Uterus (tissue), 4 donors: ENCODE measurements at places on chromosomes 6 and 20. TPM values are rescaled to one million over a fixed set of nuclear protein-coding genes. Genes with fewer than 3 reads are reported as not detected.

DNA sequence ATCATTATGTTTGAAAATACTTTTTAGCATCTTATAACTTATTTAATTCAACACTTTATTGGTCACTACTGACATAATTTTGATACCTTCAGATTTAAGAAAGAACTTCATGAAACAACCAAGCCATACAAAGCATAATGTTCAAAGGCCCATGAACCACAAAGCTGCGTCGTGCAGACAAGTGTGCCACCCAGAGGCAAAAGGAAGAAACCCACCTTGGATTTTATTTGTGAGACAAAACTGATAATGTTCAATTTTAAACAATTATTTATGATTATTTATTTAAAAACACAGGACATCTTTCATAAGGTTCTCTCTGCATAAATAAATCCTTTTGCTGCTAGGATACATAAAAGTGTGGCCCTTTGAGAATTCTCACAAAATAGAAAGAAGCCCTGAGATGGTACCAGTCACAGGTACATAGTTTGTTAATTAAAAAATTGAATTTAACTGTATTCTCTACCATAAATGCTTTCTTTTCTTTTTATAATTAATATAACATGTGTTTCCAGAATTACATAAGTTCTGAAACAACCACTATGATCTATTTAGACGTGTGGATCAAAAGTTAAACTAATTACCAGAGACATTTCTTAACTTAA lies 143.7 kb downstream of the RALGAPA2 start:
- no peak for DNase-seq

The ZNF165 gene
- total RNA-seq: 2.1 TPM

- no peak for DNase-seq
These were observed 26.3 kb downstream of the ADGRG6 start for GRCh38 chr6:142328070-142328469.

The LINC00237 gene
- not detected for total RNA-seq

DNA sequence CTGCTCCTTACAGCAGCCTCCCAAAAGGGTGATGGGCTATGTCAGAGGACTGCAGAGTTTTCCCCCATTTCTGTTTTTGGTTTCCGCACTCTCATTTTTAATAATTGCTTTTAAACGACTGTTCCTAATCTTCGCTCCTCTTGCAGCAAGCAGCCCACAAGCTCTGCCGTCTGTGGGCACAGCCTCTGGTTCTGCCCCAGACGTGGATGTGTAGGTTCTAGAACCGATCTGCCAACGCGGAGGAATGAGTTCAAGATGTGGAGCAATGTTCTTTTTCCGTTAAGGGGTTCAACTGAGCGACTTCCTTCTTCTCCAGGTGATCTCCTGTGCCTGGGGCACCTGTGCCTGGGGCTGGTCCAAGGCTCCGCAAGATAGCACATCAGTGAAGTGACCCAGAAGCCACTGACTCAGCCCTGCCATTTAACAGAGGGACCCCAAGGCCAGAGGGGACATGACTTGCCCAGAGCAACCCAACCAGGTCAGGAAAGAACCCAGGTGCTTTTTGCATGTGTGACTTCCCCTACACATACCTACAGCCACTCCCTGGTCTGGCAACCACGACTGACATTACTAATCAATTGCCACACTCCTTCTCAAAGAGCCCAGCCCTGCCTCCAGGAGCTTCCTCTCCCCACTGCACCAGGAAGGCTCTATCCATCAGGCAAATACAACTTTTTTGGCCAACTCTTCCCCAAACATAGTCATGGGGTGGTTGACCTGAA lies 22.7 kb downstream of the PMEPA1 start:
- DNase-seq: no peak

GRCh38 chr6:26025894-26026832 lies 61.1 kb upstream of the HFE start:
- DNase-seq: peak; percentile 98

DNA sequence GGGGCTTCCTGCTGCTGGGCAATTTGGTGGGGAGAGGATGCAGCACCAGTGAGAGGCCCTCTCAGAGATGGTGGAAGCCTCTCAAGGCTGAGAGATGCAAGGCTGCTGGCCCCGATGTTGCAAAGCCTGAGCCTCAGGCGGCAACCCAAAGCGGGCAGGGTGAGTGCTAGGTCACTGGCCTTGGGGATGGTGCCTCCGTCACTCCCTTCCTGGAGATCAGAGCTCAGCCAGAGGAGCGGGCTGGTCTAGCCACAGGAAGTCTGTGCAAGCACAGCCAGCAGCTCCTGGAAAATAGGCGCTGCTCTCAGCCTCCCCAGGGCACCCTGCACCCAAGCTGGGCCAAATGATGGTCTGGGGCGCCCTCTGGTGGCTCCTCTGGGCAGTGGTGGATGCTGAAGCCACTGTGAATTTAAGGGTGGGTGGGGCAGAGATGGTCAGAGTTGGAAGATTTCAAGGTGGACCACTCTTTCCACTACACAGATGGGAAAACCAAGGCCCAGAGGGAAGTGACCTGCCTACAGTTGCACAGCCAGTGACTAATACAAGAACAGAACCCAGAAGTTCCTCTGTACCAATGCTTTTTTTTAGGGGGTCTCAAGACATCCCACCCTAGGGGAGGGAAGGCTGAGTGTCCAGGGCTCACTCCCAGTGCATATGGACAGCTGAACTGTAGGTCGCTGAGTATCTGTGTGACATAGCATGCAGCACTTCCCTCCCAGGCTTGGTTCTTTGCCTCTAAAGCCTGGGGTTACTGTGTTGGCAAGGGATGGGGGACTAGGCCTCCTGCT lies 20.8 kb downstream of the C20orf203 start:
- peak; percentile 80 for DNase-seq

DNA sequence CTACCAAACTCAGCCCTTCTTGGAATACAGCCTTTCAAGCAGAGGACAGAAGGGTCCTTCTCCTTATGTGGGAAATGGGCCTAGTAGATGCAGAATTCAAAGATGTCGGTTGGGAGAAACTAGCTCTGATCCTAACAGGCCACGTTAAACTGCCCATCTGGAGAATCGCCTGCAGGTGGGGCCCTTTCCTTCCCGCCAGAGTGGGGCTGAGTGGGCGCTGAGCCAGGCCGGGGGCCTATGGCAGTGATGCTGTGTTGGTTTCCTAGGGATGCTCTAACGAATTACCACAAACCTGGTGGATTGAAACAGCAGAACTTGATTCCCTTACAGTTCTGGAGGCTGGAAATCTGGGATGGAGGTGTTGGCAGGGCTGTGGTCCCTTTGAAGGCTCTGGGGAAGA lies 9.1 kb downstream of the MAPK13 start:
- DNase-seq: no peak

GRCh38 chr20:17449031-17449430 lies 82.1 kb downstream of the BFSP1 start:
- DNase-seq: no peak

- no peak for DNase-seq
These were observed 281.2 kb upstream of the JARID2 start for GRCh38 chr6:14964556-14965270.

The PRDM13 gene
- total RNA-seq: not detected

DNA sequence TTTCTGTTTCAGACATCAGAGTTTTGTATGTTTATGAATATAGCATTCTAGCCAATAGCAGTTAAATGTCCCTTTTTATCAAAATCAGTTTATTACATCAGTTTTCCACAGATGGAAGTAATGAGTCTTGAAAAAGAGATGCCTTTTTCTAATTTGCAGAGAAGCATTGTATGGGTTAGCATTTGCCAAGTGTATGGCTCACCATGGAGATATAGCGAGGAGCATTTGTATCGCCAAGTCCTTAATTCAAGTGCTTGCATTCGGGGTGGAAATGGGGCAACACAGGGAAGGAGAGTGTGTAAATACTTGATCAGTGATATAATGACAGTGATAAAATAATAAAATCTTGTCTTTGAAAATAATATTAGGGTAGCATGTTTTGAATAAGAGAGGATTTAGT lies 42.9 kb downstream of the TXLNB start:
- DNase-seq: no peak

DNA sequence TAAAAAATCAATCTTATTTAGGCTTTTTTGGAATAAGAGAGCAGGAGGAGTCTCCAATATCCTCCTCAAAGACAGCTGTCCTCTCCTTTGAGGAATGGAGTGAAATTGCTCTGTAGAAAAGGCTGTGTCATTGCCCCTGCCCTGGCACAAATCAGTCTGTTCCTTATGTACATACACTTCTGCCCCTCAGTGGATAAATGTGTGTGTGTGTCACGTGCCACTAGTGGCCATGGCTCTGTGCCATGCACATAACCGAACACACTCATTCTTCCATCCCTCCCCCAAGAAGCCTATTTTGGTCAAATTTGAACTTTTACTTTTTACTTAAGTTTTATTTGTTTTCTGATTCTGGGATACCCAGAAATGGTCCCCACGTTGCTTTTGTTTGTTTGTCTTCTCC lies 49.2 kb downstream of the ANKS1A start:
- DNase-seq: no peak

The TMEM244 gene
- total RNA-seq: not detected

The CRYBG1 gene
- total RNA-seq: 6.9 TPM

- no peak for DNase-seq
These were observed 11.2 kb upstream of the THBD start for GRCh38 chr20:23060629-23061028.

The CFAP206 gene
- total RNA-seq: not detected

The PLCB1 gene
- 110 TPM for total RNA-seq

GRCh38 chr6:44377484-44377883 lies 10.0 kb upstream of the CDC5L start:
- no peak for DNase-seq

DNA sequence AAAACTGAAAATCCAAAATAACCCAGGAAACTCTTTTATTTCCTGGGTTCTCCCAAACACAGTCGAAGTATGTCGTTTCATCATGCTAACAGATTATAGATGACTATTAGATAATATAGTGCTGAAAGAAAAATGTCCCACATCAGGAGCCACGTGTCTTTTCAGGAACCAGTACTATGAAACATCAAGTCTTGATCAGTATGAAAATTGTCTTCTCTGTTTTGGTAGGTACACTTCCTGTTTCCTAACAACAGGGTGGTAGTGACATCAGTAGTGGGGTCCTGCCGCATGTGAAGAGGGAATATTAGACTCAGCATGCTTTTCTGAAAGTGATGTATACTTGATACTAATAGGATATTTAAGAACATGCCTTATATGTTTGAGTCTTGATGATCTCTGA lies 136.7 kb downstream of the HIVEP1 start:
- DNase-seq: no peak

The TNXB gene
- 217 TPM for total RNA-seq

- DNase-seq: no peak
These were observed 5.4 kb downstream of the UQCC2 start for GRCh38 chr6:33705955-33706725.

- DNase-seq: no peak
These were observed 38.0 kb downstream of the C20orf203 start for GRCh38 chr20:32635764-32636163.

DNA sequence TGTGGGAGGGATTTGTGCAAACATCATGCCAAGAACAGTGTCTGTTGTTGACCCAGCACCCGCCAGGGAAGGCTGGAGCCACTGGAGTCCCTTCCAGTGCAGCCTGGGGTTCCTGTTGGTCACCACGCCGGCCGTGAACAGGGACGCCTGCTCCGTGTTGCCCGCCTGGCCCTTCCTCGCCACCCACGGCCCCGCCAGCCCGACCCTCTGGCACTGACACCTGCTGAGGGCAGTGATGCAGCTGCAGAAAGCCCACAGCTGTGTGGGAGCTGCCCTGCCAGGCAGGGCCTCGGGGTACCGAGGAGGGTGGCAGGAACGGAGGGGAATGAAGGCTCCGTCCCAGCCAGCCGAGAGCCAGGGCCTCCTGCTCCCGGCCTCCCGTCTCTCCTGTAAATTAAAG lies 75.5 kb upstream of the SLCO4A1 start:
- no peak for DNase-seq

- DNase-seq: no peak
These were observed 5.6 kb downstream of the ABHD16A start for GRCh38 chr6:31697555-31697954.

DNA sequence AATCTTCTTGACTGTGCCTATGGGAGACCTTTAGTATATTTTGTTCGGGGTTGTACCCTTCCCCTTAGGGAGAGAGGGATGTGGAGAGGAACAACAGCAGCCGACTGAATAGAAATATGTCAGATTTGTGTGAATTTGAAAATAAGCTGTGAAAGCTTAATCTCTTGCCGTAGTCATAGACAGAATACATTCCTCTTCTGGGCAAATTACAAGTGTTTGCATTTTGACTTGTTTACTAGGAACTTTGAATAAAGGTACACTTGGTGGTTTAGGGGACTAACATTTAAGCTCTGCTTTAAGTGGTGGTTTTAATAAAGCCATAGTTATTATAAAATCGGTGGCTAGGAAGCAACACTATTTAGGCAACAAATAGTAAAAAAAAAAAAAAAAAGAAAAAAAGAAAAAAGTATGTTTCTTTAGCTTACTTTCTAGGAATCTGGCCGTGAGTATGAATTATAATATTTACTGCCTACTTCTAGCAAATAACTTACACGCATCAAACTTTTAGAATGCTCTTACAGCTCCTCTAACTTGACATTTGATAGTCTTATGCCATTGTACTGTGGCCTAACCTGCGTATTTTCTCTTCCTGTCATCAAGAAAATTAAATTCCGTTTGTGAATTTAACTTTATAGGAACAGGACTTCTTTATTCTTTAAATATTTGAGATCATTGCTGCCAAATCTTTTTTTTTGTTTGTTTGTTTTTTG lies 65.1 kb downstream of the ZBTB2 start:
- DNase-seq: no peak

The SAPCD1 gene
- 4.4 TPM for total RNA-seq

The GNAS-AS1 gene
- total RNA-seq: 3.4 TPM

- no peak for DNase-seq
These were observed 28.6 kb upstream of the SPDEF start for GRCh38 chr6:34584694-34585093.

The DNMT3B gene
- total RNA-seq: 0.26 TPM

The OLIG3 gene
- not detected for total RNA-seq

The DDO gene
- 0.88 TPM for total RNA-seq

DNA sequence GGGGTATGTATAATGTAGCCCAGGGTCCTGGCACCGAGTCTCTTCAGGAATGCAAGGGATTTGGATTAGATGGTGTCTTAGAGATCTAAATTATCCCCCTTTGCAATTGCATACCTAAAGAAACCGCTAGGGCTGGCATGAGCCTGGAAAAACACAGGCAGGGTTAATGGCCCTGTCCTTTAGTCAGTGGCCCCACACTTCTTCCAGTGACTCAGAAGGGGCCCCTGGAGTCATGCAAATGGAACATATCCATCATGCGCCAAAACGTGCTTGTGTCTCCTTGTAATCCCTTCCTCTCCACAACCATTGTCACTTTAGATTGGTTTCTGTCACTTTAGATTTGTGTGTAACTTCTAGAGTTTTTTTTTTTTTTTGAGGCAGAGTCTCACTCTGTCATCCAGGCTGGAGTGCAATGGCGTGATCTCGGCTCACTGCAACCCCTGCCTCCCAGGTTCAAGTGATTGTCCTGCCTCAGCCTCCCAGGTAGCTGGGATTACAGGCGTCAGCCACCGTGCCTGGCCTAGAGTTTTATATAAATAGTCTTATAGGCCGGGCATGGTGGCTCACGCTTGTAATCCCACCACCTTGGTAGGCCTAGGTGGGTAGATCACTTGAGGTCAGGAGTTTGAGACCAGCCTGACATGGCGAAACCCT lies 8.7 kb upstream of the MYBL2 start:
- no peak for DNase-seq
